ENCODE measurements at places on chromosomes 12 and 14.

DNA sequence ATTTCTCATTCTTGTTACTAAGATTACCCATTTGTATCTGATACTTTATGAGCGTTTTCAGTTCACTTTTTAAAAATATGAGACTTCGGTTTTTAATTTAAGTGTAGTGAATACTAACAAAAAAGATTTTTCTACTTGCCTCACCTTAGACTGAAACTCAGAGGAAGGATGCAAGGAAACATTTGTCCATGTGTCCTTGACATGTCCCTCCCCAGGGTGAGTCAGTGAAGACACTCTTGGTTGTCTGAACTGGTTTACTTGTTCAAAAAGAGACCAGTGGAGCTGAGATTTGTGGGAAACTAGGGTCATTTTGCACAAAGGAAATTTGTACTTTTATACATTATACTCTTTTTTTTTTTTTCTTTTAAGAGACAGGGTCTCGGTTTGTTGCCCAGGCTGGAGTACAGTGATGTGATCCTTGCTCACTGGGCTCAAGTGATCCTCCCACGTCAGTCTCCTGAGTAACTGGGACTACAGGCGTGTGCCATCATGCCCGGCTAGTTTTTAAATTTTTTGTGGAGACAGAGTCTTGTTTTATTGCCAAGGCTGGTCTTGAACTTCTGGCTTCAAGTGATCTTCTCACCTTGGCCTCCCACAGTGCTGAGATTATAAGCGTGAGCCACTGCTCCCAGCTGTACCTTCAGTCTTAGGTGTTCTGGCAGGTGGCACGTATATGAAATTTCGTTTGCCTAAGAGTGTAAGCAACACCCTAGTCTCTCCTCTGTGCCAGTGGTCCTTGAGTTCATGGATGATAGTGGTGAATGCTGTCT is 56.7 kb downstream of the PPFIBP1 start:
- DNase-seq: no peak

DNA sequence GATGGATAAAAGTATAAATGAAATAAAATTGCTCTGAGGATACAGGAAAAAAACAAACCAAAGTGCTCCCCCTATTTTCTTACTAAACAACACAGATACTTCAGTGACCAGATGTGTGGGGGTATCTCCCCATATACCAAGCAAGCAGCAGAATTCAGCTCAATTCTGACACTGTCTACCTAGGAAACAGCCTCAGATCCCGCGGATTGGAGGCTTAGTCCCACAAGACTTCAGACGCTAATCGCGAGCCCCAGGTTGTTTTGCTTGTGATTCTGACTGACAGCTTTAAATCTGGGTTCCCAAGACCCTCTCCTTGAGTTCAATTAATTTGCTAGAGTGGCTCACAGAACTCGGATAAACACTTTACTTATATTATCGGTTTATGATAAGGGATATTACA is 17.3 kb downstream of the NFKBIA start:
- DNase-seq: no peak

DNA sequence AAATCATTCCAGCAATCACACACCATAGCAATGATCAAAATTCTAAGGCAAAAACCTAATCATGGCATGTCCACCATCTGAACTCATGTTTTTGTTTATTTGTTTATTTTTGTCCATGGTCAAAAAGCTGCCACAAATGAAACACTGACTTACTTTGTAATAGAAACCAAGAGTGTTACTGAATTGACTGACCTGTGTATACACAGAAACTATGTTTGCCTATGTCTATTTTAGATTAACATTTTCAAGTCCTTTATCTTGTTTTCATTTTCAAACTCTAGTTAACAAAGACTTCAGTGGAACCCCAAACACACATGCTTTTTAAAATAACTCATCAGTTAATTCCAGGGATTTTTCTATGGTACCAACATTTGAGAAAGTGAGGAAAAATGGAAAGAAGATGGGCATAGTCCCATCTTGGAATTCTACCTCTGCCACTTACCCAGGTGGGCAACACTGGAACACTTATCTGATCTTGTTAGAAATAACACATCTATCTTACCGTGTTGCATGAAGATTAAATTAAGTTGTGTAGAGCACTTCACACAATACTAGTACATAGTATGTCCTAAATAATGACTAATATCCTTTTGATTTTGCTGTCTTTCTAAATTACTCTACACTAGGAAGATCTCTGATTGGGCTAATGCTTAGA is 6.4 kb downstream of the LUM start:
- no peak for DNase-seq

- DNase-seq: no peak
Observed at GRCh38 chr12:13152281-13152680, 44.2 kb upstream of the EMP1 start.

GRCh38 chr14:34438438-34438837 is 23.6 kb downstream of the SPTSSA start:
- DNase-seq: no peak

Measured in NCI-H187 (cell line).